ENCODE measurements at places on chromosomes 12 and 14.

GRCh38 chr12:68240079-68240478 is 13.3 kb downstream of the IL22 start:
- no peak for DNase-seq

DNA sequence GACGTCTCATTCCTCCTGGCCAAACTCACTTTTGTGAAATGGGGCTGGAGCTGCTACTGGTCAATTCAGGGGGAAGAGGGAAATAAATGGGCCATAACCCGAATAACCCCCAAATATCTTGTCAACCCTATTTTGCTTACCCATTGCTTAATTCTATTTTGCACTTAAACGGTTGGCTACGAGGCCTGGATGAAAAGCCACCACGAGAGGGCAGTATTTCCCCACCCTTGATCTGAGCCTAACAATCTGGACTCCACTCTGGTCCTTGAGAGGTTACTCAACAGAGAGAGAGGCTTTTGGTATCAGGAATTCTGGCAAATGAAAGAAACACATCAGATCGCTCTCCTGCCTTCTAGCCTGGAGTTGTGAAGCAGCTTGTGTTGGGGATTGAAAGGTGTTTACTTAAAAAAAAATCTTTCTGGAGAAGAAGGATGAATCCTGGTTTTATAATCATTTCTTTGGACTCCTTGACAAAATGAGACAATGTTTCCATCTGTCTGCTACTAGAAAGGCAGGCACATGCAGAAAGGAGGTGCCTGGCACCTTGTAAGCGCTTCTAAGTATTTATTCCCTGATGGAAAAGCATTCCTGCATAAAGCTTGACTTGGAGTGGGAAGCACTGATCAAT is 22.4 kb upstream of the FBXO21 start:
- DNase-seq: peak; percentile 82

- DNase-seq: no peak
These were observed 181.7 kb downstream of the PLCZ1 start for GRCh38 chr12:18556161-18556560.

DNA sequence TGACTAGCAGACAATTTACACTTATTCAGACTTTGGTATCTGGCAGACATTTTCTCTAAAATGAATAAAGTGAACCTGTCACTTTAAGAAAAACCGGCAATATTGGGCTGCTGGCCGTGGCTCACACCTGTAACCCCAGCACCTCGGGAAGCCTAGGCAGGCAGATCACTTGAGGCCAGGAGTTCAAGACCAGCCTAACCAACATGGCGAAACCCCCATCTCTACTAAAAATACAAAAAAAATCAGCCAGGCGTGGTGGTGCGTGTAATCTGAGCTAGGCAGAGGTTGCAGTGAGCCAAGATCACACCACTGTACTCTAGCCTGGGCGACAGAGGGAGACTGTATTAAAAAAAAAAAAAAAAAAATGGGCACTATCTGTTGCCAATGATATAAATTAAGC is 11.5 kb downstream of the DUSP16 start:
- no peak for DNase-seq

- no peak for DNase-seq
These were observed 20.1 kb upstream of the PLEKHG3 start for GRCh38 chr14:64684091-64684490.

GRCh38 chr14:68932231-68932630 is 46.9 kb downstream of the ACTN1 start:
- no peak for DNase-seq

- no peak for DNase-seq
These were observed 263.4 kb downstream of the SOX5 start for GRCh38 chr12:23686095-23686494.

DNA sequence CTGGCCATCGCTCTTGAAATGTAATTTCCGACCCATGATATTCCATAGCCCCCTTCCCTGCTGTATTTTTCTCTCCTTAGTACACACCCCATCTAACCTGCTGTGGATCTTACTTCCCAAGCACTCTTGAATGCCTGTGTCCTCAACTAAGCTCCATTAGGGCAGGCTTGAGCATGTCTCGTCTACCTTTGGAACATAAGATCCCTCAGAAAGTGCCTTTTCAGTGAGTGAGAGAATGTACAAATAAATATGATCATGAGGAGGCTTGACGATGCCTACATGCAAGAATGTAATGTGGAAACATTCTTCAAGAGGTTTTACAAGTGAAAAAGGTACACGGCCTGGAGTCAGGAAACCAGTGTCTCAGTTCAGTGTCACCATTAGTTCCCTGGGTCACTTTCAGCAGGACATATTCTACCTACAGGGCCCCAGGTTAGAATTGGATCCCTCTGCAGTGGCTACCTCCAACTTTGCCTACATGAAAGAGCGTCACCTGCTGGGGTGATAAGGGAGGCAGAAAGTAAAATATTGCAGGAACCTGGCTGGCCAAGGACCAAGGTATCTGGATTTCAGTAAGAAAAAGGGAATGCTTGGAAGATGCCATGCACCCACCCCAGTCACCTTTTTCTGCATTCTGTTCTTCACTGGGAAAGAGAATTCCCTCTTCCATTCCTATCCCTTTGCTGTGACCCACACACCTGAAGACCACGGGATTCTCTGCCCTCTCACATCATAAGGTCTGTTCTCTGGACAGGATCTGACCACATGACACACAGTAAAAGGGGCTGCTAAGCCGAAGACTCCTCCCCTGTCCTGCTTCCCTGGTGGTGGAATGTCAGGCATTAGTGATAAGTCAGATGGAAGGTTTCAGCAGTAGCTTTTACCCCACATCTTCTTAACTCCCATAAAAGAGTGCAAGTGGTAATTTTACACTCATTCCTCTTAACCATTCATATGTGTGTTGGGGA is 24.6 kb upstream of the SERPINA1 start:
- no peak for DNase-seq

GRCh38 chr12:21694660-21695059 is 37.0 kb upstream of the LDHB start:
- DNase-seq: no peak

DNA sequence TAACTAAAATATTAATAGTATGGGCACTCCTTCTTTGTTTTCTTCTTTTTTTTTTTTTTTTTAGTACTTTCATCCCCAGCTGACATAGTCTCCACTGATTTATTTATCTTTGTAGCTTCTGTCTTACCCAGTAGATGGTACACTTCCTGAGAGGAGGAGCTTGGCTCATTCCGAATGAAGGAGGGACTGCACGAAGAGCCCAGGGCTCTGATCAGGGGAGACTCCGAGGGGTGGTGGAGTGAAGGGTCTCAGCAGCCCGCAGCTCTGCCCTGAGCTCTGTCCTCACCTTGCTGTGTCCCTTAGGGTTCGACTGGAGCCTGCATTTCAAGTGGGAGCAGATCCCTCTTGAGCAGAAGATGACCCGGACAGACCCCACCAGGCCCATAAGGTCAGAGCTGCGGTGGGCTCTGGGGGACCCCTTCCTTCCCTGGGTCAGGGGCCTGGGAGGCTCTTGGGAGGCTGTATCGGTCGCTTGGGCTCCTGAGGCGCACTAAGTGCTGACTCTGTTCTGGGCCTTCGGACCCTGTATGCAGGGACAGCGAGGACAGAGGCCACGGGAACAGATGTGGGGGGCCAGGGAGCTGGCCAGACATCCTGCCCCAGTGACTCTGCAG is 65.2 kb downstream of the ERH start:
- DNase-seq: no peak

DNA sequence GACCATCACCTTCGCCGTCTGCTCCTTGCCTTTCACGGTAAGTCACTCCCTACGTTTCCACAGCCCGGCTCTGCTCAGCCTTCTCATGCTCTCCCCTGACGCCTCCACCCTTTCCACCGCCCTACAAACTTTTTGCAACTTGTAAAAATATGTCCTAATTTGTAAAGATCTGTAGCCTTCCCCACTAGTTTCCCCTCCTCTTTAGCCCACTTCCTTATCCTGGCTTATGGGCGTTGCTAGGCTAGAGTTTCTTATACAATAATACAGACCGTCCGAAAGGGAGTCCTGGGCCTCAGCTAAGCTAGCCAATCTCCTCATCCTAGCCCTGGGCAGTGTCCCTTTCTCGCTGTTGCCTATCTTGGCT is 1.2 kb downstream of the PTGER2 start:
- DNase-seq: peak; percentile 30

DNA sequence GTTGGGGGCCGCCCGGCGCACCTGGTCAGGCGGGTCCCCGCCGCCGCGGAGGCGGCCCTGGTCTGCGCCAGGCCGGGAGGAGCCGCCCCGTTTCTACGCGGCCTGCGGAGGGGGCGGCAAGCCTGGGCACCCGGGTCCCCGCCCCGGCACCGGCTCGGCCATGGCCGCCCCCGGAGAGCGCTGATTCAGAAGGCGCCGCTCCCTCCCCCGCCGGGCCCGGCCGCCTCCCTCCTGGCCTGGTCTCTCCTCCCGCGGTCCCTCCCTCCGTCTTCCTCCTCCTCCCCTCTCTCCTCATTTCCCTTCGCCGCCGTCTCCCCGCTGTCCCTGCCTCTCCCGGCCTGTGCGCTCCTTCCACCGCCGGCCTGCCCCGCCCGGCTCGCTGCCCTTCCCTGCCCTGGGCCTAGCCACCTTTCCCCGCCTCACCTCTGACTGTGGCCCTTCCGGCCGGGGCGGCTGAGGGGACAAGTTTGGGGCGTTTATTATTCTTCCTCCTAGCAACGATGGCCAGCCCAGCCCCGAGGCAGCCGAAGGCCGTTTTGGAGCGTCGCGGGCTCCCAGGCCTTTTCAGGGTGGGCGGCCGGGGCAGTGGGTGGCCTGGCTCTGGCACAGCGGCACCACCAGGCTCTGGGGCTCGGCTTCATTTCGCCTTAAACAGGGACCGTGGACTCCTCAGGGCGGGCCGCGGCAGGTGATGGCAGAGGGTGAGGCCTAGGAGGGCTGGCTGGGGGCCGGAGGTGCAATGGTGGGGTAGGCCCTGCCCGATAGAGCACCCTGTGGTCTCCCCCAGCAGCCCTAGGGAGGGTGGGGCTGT is 768 bp downstream of the CEP170B start:
- DNase-seq: no peak

Measured in left kidney (tissue), 8 donors.